ENCODE measurements at places on chromosomes 5 and 9.

DNA sequence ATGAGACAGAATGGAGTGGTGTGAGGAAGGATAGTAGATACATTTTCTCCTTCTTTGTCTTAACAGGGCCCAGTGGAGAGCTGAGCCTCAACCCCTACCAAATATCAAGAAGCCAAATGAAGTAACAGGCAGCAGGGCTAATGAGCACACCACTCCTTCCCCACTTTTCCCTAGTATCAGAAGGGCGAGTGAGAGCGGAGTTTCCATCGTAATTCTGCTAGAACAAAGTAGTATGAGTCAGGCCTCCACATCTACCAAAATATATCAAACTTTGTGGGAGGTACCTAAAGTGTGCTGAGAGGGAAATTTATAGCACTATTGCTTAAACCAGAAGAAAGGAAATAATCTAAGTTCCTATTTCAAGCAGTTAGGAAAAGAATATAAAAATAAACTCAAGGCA, 769.0 kb upstream of the RGMB start:
- no peak for DNase-seq

DNA sequence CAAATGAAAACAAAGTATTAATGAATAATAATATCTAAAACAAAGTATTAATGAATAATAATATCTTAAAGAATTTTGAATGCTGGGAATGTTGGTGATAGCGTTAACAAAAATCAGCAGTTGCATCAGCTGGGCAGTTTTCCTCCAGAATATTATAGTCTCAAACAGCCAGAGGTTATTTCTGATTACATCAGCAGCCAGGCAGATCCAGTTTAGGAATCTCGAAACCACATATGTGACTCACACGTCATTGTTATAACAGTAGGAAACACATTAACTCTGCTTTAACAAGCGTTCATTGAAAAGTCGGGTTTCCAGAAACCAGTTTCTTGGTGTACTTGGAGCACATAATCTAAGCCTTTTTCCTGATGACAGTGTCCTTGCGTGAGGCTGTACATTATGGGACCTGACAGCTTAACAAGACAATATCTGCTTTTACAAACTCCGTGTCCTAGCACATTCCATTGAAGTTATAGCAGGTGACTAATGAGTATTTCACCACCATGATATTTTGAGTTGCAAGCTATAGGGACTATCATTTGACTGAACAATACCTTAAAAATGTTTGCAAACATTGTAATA, 559.5 kb upstream of the KLF4 start:
- DNase-seq, result no peak

- DNase-seq, result no peak
Measured at GRCh38 chr9:126633881-126634558, 20.3 kb downstream of the LMX1B start.

DNA sequence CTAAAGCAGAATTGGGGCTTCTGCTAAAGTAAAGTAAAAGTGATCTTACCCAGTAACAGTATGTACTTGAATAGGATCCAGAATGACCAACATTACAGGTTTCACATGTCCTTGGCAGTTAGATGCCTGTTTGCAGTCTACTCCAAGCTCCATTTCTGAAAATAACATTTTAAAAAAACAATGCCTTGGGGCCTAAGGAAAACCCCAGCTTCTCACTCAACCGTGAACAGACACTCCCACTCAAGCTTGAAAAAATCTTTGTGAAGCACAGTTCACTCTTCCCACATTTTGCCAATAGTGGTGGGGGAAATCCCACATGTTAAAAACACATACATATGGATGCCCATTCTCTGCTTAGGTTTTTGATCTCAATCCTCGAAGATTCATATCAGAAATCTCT, 304.1 kb downstream of the ARRDC3 start:
- no peak for DNase-seq

- DNase-seq, result no peak
Measured at GRCh38 chr5:102798104-102798785, 43.1 kb downstream of the PAM start.

GRCh38 chr5:131767891-131768290, 28.9 kb downstream of the FNIP1 start:
- DNase-seq, result no peak

- no peak for DNase-seq
Measured at GRCh38 chr9:127880143-127880542, 2.7 kb upstream of the AK1 start.

GRCh38 chr5:173039188-173039587, 17.0 kb upstream of the CREBRF start:
- DNase-seq, result no peak

DNA sequence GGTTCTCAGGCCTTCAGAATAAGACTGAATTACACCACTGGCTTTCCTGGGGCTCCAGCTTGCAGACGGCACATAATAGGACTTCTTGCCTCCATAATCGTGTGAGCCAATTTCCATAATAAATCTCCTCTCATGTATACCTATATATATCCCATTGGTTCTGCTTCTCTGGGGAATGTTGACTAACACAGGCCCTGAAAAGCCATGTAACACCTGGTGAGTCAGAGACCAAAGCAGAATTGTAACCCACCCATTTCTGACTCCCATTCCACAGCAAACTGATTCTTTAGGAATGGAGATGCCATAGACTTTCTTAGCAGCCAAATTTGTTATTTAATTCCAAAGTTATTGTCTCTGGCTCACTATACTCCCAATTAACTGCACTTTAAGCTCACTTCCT, 85.4 kb upstream of the AGXT2 start:
- no peak for DNase-seq

DNA sequence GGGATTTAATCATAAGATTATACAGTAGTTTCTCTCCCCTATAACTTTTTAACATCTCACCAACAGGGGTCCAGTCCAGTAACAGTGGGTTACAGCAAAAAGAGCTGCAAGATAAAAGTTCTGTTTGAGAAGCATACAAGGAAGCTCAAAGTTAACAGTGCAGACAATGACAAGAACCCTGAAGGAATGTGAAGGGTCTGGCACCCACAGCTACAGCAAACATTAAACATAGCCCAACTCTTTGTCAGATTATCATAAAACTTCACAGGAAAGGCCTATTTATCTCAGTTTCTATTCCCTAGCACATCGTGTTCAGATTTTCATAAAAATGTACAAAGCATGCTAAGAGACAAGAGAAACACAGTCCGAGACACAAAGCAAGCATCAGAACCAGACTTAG, 309.4 kb downstream of the DIRAS2 start:
- no peak for DNase-seq

DNA sequence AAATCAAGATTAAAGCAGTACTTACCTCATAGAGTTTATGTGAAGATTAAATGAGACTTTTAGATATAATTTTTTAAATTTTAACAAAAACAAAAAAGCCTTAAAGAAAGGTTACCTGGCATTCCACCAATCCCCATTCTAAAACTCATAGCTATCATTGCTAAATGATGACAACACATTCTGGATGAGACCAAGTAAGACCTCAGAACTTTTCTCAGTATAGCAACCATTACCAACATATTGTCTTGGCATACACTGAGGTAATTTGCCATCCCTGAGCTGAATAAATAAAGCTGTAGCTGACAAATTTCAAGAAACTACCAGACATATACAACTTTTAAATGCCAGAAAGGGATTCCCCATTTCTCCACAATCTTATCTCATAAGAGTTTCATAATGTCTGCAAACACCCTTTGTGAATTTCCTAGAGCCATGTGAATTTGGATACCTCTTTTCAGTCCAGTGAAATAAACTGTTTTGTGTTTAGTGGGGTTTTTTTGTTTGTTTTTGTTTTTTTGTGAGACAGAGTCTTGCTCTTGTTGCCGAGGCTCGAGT, 29.5 kb downstream of the RANBP3L start:
- no peak for DNase-seq

GRCh38 chr5:59291941-59292340, 601.6 kb downstream of the PDE4D start:
- DNase-seq, result no peak

DNA sequence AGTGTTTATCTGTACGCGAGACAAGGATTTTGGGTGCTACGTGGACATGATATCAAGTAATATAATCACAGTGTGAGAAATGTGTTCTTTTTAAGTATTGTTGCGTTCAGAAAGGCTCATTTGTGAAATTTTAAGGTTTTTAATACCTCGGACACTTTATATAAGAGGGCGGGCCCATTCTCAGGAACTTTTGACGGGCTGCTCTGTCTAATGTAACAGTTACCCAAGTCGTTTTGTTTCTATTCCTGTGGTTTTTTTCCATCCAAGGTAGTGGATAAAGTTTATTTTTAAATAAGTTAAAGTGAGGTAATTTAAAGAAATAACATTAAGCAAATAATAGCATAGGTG, 525 bp downstream of the SRP19 start:
- DNase-seq, result no peak

DNA sequence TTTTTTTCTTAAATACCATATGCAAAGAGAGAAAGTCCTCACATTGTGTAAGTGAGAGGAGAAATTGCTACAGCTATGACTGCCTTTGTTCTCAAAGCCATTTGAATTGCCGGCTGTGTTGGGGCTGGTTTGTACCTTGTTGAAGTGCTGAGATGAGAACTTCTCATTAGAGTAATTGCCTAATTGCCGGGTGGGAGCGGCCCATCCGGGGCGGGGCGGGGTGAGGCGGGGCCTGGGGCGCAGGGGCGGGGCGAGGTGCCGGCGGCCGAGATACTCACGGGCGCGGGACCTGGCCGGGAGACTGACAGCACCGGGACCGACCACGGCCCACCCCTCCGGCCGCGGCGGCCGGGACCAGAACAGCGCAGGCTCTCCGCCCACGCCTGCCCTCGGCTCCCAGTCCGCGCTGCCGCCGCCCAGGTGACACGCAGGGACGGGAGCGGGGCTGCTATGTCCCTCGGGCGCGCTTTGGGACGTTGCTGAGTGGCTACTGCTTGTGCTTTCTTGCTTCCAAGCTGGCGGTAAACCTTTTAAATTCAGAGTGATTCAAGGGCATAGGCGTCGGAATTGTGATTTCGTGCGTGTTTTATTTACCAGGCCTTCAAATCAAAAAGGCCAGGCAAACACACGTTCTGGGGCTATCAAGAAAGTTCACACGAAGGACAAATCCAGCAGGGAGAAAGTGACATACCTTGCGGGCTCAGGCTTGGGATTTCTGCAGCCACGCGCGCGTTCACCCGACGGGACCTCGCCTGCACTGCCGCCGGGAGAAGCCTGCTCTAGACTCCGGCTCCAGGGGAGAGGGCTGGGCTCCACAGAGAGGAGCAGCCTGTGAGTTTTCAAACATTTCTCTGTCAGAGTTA, 269.1 kb downstream of the FANCC start:
- peak; percentile 25 for DNase-seq

GRCh38 chr5:109676920-109677319, 12.8 kb upstream of the MAN2A1 start:
- DNase-seq, result no peak

DNA sequence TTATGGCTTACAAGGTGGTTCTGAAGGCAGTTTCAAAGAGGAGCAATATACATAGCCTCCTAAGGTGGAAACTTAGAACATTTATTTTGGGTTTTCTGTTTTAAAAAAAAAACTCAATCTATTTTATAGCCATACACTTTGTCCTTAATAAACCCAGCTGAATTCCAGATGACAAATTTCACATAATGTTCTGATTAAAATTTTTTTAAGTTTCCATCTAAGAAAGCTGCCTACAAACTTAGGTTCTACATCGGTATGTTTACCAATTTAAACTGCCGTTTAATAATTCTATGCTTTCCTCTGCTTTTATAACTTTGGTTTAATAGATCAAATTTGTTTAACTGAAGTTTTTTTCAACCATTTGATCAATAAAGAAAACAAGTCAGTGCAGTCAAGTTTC, 12.5 kb downstream of the NR3C1 start:
- no peak for DNase-seq

- no peak for DNase-seq
Measured at GRCh38 chr9:137811283-137811870, 66.2 kb upstream of the CACNA1B start.

DNA sequence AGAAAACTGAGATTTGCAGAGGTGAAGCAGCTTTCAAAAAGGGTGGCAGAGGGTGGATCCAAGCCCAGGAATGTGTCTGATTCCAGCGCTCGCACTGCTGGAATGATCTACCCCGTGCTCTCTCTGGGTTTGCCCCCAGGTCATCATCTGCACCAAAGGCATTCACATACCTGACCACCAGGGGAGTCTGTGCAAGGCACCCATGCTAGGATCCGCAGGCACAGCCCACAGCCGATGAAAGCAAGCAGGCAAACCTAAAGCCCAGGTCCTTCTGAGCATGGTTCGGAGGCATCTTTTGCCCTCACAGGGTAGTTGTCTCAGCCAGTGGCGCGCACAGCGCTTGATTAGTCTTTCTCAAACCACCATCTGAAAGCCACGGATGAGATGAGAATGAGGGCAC, 56.6 kb downstream of the TEK start:
- DNase-seq, result no peak

- DNase-seq, result no peak
Measured at GRCh38 chr5:16508730-16509531, 43.3 kb upstream of the ZNF622 start.

DNA sequence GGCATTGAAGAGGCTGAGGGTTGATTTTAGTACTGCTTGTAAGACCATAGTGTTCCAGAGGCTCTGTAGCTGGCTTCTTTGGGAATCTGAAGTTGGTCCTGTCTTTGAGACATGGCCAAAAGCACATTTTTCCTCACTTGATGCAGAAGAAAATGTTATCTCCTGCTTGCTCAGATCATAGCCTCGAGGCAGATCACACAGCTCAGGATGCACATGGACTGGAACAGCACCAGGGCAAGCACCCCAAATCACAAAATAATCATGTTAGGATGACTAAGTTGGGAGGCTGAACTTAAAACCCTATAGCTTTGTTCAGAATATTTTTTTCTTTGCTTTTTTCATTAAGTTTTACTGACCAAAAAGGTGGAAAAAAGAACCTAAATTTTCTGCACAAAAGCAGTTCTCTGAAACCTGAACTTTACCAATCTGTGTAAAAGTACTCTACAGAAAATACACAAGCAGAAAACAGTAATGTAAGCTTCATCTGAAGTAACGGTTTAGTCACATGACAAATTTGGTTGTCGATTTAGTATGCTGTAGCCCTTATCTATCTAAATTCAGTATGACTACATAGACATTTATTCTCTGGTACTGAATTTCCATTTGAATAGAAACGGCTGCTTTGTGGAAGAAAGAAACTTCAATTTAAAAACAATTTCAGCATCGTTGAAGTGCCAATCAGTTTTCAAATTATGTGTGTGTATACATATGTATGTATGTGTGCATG, 3.4 kb downstream of the KLHL9 start:
- DNase-seq, result no peak

GRCh38 chr9:19161257-19162025, 34.1 kb upstream of the PLIN2 start:
- peak; percentile 60 for DNase-seq

DNA sequence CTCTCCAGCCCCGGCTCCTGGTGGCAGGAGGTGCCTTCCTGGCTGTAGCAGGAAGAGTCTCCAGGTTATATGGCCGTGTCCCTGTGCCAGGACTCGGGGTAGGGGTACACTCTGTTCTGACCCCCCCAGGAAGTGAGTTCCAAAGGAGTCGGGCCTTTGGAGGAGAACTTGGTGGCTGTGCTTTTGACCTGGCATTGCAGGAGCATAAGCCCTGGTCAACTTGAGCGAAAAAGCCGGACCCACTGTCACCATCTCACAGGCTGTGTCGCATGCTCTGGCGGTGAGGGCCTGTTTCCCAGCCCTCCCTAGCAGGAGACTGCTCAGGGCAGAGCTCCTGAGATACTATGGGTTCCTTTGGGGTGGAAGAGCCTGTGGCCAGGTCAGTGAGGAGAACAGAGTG, 36.0 kb downstream of the GADD45G start:
- no peak for DNase-seq

- no peak for DNase-seq
Measured at GRCh38 chr5:172753101-172753500, 17.9 kb downstream of the DUSP1 start.

GRCh38 chr5:82100303-82101077, 128.7 kb downstream of the ATG10 start:
- no peak for DNase-seq

GRCh38 chr9:73219985-73220626, 68.4 kb downstream of the ANXA1 start:
- DNase-seq, result peak; percentile 54

Measured in stimulated activated effector memory CD8-positive, alpha-beta T cell treated with anti-CD3 and anti-CD28 coated beads, Interleukin-12 subunit alpha, Interleukin-12 subunit beta, amount 100 ng/mL, for 72 hours (primary cell).